HFF-Myc (cell line): ENCODE measurements at places on chromosomes 16 and 17.

- DNase-seq: no peak
These were observed 561 bp downstream of the ZNF423 start for GRCh38 chr16:49855280-49855821.

DNA sequence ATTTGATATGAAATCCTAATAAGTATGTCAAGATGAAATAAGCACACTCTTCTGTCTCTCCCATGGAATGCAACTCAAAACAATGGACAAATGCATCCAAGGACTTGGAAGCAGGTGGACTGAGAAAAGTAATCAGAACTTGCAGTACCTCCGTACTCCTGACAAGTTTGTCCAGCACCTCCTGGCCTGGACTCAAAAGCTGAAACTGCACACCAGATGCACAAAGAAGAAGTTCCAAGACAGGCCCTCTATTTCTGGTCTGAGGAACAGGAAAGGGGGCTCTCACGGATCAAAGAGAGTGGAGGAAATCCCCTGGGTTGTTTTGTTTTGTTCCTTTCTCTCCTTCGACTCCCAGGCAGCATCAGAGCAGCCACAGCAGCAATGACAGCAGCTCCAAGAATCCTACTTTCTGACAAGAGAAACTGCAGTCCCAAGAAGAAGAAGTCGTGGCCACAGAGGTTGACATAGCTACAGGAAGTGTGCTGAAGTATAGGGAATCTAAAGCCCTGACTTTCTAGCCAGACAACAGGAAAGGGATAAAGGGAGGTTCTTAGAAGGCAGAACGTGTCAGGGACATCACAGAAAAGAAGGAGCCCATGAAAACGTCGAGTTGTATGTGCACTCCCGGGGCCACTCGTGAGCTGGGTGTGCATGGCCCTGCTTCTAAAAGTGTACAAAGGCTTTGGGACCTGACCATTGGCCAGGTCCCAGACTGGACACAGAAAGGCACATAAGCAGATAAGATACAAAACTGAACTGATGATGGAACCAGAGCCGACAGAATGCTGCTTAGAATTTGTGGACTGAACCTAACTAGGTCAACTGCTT, 29.3 kb downstream of the AKAP10 start:
- no peak for DNase-seq

- DNase-seq: no peak
These were observed 54.2 kb upstream of the CDR2 start for GRCh38 chr16:22428654-22429053.

DNA sequence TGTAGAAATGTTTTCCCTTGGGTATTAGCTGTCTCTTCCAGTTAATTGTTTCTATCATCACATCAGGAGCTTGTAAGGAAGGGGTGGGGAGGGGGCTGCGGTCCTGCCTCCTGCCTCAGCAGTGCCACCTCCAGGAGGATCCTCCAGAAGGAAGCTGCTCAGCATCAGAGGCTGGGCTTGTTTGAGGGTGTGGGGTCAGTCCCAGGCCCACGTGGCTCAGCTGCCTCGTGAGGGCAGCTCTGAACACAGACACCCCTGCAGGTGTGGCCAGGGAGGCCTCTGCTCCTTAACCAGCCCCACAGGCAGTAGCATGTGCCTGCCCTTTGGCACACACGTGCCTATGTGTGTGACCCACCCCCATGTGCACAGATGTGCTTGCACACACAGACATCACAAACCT, 46.3 kb downstream of the MRM1 start:
- DNase-seq: no peak

DNA sequence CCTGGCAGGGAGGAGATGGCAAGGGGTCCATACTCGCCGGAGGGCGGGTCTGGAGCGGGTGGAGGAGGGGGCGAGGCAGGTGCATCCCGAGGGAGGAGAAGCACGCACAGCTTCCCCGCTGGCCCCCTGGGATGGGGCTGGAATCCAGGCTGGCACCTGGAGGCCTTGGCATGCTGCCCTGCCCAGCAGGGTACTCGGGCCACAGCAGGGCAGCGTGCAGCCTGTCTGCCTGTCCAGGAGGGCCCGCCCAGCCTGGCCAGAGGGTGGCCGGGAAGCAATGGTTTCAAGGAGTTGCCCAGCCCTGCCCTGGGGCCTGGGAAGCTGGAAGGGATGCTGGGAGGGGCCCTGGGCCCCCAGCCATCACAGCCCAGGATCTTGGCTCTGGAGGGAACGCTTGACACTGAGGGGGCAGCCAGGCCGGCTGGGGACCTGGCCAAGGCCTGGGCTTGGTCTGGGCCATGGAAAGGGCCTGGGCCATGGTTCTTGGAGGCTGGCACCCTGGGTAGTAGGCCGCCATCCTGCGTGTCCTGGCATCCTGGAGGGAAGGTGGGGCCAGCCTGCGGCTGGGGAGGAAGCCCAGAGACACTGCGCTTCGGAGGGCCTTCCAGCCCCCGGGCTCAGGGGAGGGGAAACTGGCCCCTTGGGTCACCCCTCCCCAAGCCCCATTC, 1.1 kb downstream of the GLIS2 start:
- DNase-seq: no peak

GRCh38 chr17:18230288-18231141, 5.1 kb downstream of the LLGL1 start:
- DNase-seq: no peak

DNA sequence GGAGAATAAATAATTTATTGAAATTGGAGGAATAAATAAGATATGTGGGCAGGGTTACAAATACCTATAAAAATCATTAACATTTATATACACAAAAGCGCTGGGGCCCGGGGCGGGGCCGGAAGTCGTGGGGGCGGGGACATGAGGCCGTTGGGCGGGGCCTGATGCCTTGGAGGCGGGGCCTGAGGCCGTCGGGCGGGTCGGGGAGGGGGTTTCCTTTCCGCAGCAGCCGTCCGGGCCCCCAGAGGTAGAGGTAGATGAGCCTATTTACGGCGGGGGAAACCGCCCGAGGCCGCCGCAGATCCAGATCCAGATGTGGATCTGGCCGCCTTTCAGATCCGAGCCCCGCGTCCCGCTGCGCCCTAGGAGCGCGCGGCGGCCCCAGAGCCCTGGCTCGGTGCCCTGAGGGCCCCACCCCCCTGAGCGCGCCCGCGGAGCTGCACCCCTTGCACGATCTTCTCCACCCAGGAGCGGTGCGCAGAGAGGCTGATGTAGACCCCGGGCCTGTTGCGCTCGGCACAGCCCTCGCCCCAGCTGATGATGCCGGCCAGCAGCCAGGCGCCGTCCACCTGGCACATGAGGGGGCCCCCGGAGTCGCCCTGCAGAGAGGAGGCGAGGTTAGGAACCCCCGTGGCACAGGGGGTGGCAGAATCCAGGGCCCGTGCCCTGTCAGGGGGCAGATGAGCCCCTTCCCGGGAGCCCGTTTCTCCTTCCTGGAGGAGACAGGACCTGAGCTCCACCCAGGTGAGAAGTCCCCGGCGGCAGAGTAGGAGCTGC, 5.1 kb downstream of the PRSS22 start:
- DNase-seq: no peak

- DNase-seq: no peak
These were observed 65.5 kb downstream of the IRX5 start for GRCh38 chr16:54996186-54996585.

GRCh38 chr16:85103114-85104079, 8.9 kb downstream of the CIBAR2 start:
- no peak for DNase-seq

GRCh38 chr16:732332-732731, 5.4 kb downstream of the HAGHL start:
- no peak for DNase-seq

GRCh38 chr17:39270923-39271322, 45.2 kb upstream of the STAC2 start:
- DNase-seq: peak; percentile 6

GRCh38 chr16:9139965-9140364, 48.5 kb downstream of the HAPSTR1 start:
- DNase-seq: no peak

DNA sequence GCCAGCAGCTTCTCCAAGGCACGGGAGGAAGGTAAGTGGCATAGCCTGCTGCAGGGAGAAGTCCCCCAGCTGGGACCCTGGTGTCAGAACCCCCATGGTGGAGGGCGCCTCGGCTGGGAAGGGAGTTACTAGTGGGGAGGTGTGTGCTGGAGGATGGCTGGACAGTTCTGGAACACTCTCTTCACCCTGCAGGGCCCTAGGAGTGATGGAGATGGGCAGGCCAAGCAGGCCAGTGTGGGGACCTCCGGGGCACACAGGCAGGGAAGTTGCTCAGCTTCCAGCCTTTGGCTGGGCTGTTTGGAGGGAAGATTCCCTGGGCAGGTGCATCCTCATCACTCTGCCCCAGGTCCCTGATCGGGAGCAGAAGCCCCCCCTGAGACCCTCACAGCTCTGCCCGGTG, 696 bp downstream of the C17orf99 start:
- DNase-seq: no peak

GRCh38 chr16:65875381-65876055, 491.0 kb upstream of the CDH5 start:
- no peak for DNase-seq

DNA sequence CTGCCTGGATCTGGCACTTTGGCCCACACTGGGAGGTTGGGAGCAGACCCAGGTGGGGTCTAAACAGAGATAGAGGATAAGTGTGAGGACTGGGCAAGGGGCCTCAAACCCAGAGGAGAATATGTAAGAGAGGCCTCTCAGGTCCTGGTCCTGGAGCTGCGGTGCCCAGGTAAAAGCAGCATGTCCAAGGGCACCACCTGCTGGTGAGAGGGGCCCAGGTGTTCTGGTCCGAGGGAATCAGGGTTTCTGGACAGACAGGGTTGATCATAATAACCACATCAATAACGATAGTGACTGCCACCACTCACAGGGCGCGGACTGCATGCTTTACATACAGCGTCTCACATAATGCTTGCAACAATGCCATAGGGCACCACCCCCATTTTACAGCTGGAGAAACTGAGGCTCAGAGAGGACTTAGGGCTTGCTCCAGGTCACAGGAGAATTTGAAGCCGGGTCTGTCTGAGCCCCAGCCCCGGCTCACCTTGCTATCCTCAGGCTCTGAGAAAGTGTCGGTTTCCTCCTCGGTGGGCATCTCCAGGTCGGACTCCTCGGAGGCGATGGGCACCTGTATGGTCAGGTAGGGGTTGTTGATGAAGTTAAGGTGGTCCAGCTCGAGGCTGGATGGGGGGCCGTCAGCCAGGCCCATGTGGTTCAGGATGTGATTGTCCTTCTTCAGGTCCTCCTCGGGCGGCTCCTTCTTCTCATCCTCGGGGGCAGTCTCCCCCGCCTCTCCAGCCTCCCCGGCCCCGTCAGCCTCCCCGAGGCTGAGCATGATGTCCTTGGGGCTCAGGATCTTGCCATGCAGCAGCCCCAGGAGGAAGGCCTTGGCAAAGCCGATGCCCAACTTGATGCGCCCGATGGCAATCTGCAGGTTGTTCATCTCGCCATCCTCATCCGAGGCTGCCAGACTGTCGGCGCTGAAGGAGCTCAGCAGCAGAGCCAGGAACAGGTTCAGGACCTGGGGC, 19.1 kb upstream of the CD79B start:
- DNase-seq: no peak

GRCh38 chr16:1105888-1106620, 10.0 kb upstream of the C1QTNF8 start:
- no peak for DNase-seq

DNA sequence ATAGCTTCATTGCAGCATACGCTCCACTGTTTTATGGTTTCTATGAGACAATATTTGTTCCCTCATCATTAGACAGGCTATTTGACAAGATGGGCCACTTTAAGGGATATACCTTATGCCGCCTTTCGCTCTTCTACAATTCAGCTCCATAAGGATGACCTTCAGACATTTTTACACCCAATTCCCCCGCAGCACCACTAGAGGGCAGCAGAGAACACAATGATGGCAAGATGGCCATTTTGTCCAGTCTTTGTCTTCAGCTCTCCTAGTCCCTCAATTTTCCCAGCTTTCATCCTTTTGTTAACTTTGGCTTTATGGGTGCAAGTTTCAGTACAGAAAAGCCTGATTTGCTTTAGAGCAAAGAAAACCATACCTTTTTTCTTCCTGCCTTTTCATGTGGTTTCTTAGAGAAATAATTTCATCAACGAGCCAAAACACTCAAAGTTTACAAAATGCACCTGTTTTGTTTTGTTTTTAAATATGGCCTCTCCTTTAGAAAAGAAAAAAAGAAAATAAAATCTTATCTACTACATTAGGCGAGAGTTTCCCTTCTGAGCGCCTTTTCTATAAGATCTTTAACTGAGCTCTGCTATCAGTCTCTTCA, 355.3 kb downstream of the TOX3 start:
- peak; percentile 24 for DNase-seq

DNA sequence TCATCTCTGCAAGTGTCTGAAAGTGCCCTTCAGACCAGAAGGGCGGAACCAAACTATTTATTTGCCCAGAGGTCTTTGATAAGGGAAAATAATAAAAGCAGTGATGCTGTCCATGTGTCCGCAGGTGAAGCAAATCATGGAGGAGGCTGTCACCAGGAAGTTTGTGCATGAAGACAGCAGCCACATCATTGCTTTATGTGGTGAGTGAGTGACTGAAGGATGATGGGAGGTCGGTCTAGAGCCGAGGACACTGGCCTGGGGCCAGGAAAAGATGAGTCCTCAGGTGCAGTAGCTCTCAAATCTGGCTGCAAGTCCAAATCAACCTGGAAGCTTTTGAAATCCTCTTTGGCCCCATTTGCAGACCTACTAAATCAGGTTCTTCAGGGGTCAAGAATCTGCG, 6.1 kb downstream of the SGSM2 start:
- DNase-seq: no peak

DNA sequence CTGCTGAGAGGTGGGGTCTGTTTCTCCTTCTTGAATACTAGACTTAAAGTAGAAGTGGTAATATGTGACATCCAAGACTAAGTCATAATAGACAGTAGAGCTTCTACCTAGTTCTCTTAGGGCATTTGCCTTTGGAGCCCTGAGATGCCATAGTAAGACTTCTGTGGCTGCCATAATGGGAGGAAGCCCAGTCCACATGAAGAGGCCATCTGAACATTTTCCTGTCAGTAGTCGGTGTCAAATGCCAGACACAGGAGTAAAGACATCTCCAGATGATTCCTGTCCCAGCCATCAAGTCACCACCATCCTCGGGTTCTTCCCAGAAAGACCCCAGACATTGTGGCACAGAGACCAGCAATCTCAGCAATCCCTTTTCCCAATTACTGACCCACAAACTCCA, 58.1 kb upstream of the IRX6 start:
- no peak for DNase-seq

DNA sequence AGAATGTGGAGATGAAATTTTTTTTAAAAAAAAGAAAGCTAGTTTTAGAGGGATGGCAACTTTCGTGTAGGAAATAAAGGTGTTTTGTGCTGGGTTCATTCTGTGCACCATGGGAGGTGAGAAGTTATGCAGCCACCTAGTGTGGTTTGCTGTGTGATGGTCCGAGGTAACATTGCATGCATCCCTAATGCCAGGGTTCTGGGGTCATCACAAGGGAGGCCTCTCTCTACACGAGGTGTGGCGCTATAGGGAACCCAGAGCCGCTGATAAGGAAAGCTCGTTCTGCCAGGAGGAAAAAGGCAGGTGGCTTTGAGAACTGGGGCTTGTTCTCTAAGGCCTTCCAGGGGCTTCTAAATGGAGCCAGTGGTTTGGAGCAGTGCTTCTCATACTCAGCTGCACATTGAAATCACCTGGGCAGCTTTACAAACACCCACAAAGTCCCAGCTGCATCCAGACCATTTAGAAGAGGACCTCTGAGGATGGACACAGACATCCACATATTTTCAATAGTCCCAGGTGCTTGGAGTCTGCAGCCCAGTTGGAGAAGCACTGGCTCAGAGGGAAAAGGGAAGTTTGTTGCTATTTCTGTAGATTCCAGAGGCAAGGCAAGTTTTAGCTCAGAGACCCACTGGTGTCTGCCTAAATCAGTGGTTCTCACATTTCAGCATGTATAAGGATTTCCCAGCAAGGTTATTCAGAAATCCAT, 43.5 kb downstream of the VPS35L start:
- DNase-seq: no peak

- no peak for DNase-seq
These were observed 491 bp downstream of the IST1 start for GRCh38 chr16:71895679-71896365.

- DNase-seq: no peak
These were observed 609.9 kb upstream of the RBFOX1 start for GRCh38 chr16:6722786-6723185.
